ENCODE measurements at places on chromosomes 7 and 10.

- no peaks in the 10 kb centered on the region for H3K4me1 ChIP-seq
- no peak overlapping the region for H3K27ac ChIP-seq
- no peak overlapping the region for H3K4me3 ChIP-seq
- H3K36me3 ChIP-seq: no peaks in the 10 kb centered on the region
Measured at GRCh38 chr7:2870471-2870931, 26.4 kb upstream of the GNA12 start.

GRCh38 chr10:69797959-69798358 is 3.7 kb upstream of the COL13A1 start:
- peaks cover 47% of the 10 kb centered on the region for H3K27me3 ChIP-seq
- H3K27ac ChIP-seq: no peak overlapping the region
- no peak overlapping the region for H3K4me3 ChIP-seq
- no peaks in the 10 kb centered on the region for H3K36me3 ChIP-seq

GRCh38 chr10:77673515-77674140 is 36.0 kb upstream of the KCNMA1 start:
- no peaks in the 10 kb centered on the region for H3K27me3 ChIP-seq
- H3K27ac ChIP-seq: no peak overlapping the region
- H3K4me1 ChIP-seq: no peaks in the 10 kb centered on the region
- no peak overlapping the region for H3K4me3 ChIP-seq

DNA sequence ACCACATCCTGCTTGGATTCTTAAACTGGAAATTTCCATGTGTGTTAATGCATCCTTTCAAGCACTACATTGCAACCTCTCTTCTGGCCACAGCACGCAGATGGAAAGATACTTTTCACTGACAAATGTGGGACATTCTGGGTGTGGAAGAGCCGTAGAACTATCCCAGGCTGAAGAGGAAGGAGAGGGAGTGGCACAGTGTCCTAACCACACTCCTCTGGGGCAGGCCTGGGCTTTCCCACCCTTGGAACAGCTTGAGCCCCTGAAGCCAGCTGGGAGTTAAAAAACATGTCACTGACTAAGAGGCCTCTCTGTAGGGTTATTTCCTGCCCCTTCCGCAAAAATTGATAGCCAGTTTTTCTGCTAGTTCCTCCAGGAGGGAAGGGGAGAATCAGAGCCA is 34.0 kb upstream of the DNMBP start:
- no peak overlapping the region for H3K27ac ChIP-seq
- no peak overlapping the region for H3K4me3 ChIP-seq
- no peak for DNase-seq

GRCh38 chr10:13924040-13924725 is 337.4 kb downstream of the PRPF18 start:
- H3K36me3 ChIP-seq: no peaks in the 10 kb centered on the region
- no peak overlapping the region for H3K4me3 ChIP-seq
- no peak overlapping the region for H3K27ac ChIP-seq
- H3K4me1 ChIP-seq: no peaks in the 10 kb centered on the region

DNA sequence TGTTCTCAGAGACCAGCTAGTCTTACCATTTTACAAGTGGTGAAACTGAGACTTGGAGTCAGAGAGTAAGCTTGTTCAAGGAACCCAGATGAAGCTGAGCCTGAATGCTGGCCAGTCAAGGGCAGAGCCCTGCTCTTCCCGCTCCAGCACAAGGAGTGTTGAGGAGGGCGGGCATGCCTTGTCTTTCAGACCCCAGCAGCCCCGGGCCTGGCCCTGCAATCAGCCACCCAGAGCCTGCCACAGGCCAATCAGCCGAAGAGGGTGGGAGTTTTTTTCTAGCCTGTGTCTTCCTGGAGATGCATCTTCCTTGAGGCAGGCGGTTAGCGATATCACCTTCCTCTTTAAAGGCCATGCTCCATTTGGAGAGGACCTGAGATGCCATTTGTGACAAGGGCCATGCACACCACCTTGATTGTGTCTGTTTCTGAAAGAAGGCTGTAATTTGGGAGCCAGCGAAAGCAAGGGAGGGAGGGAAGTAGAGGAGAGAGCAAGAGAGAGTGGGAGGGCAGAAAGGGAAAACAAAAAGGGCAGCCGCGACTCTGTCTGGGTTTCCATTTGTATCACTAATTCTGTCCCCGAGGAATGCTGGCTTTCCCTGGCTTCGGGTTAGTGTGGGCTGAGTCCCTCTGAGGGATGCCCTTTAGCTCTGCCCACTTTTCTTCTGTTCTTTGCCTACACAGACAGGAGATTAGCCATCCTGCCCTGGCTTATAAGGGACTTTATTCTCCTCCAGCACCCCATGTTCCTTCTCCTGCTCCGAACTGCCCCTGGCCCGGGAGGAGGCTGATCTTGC is 8.0 kb downstream of the CDH23 start:
- H3K4me1 ChIP-seq: no peaks in the 10 kb centered on the region
- no peak overlapping the region for H3K4me3 ChIP-seq
- no peaks in the 10 kb centered on the region for H3K36me3 ChIP-seq
- peaks cover 45% of the 10 kb centered on the region for H3K27me3 ChIP-seq

- DNase-seq: no peak
- H3K36me3 ChIP-seq: no peaks in the 10 kb centered on the region
- H3K4me1 ChIP-seq: no peaks in the 10 kb centered on the region
- H3K27ac ChIP-seq: no peak overlapping the region
Measured at GRCh38 chr7:36144189-36144588, 8.9 kb upstream of the EEPD1 start.

DNA sequence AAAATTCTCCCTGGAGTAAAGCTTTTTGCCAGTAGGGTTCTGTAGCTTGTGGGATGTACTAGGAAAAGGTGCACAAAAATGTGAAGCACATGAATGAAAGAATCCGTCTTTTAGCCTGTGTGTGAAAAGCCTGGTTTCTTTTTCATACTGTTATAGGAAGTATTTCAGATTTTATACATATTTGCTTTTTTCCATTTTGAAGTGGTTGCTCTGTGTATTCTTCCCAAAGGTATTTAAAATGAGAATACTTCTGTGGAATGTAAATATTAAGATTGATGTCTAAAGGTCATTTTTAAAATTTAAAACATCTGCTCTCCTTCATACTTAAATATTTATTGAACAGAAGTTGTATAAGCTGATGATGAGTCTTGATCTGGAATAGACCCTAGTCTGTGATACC is 96.8 kb downstream of the CDK14 start:
- H3K36me3 ChIP-seq: no peaks in the 10 kb centered on the region
- H3K4me1 ChIP-seq: peaks cover 6% of the 10 kb centered on the region
- H3K27ac ChIP-seq: no peak overlapping the region
- no peak overlapping the region for H3K4me3 ChIP-seq
- H3K27me3 ChIP-seq: no peaks in the 10 kb centered on the region
- no peak for DNase-seq

- H3K27ac ChIP-seq: no peak overlapping the region
- DNase-seq: no peak
- H3K36me3 ChIP-seq: no peaks in the 10 kb centered on the region
- H3K4me1 ChIP-seq: no peaks in the 10 kb centered on the region
- H3K27me3 ChIP-seq: no peaks in the 10 kb centered on the region
Measured at GRCh38 chr10:94012834-94013233, 19.1 kb downstream of the PLCE1 start.

DNA sequence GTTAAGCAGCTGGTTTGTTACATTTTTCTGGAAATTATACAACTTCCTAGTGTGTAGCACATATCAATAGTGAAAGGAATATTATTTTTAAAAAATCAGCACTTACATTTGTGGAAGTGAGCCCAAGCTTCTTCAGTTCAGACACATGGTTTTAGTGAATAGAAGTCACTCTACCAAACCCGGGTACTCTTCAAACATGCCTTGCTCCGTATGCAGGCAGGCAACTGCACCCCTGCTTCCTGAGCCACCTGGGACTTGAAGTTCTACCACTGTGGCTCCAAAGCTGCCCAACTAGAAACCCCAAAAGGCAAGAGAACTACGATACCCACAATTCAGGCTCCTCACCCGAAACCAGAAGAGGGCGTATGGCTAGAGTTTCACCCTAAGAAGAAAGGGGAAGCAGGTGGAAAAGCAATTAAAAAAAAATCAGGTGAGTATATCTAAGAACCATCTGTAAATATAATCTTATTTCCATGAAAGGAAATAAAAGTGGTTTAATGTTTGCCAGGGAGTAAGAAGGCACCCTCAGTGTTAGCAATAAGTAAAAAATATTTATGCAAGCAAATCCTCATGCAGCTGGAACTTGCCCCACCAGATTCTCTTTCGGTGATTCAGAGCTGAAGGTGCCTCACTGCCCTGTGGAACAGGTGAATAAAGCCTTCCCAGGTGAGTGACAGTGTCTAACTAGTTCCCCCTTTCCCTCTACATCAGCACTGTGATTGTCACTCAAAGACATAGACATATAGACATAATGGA is at the start of gene MACC1:
MACC1 (minus strand) TSS at position 192 of the 756 bp plus-strand sequence. CDS start 55,522 bp downstream, outside the sequence.
- peaks cover 51% of the 10 kb centered on the region for H3K4me1 ChIP-seq
- no peaks in the 10 kb centered on the region for H3K27me3 ChIP-seq
- DNase-seq: peak; percentile 97
- H3K4me3 ChIP-seq: peak within 1 kb of the TSS; percentile 72
- peaks cover 12% of the 10 kb centered on the region for H3K36me3 ChIP-seq
- H3K27ac ChIP-seq: peak within 1 kb of the TSS; percentile 97

DNA sequence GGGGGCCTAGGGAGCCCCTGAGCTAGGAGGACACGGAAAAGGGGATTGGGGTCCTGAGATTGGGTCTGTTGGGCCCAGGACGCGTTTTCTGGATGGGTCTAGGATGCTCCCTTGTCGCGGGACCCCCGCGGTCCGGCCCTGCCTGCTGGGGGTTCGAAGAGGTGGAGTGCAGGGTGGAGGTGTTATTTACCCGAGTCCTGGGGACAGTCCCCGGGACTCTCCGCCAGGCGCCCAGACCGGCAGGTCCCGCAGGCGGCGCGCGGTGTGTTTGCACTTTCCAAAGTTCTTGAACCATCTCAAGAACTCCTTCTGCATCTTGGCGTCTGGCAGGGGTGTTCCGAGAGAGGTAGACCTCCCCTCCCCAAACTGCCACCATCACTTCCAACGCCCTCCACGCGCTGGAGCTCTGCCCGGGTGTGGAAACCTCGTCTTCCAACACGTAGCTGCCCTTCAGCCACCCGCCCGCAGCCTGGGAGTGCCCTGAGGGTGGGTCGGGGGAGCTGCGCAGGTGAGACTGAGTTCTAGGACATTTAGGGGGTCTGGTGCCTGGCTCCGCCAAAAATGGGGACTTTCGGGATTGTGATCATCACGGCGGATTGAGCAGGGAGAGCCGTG is 569 bp downstream of the CAV1 start:
- peak; percentile 74 for DNase-seq
- peaks cover 33% of the 10 kb centered on the region for H3K4me1 ChIP-seq
- H3K27ac ChIP-seq: peak overlapping the region; percentile 59
- no peaks in the 10 kb centered on the region for H3K36me3 ChIP-seq
- no peaks in the 10 kb centered on the region for H3K27me3 ChIP-seq

All from MM.1S (cell line).